ENCODE measurements at places on chromosomes 12 and 14.

DNA sequence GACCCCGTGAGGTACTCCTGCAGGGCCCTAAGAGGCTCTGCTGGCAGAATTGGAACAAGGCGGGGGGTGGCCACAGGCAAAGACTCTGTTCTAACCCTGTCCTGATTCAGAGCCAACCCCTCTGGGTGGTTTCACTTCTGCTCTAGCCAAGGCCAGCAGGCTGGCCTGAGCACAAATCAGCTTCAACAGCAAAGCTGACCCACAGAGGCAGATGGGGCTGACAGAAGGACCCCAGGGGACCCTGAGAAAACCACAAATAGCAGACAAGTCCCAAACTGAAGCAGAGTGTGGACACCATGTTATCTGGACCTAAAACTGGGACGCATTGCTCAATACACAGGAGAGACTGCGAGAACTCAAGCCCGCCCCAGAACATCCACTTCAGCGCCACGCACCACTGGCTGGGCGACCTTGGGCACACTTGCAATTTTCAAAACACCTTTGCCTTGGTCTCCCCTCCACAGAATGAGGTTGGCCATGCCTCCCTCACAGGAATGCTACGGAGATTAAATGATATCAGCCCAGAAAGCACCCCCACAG is 76.4 kb upstream of the DICER1 start:
- DNase-seq: no peak

GRCh38 chr14:64062381-64063115 is 209.7 kb downstream of the SYNE2 start:
- DNase-seq: no peak

DNA sequence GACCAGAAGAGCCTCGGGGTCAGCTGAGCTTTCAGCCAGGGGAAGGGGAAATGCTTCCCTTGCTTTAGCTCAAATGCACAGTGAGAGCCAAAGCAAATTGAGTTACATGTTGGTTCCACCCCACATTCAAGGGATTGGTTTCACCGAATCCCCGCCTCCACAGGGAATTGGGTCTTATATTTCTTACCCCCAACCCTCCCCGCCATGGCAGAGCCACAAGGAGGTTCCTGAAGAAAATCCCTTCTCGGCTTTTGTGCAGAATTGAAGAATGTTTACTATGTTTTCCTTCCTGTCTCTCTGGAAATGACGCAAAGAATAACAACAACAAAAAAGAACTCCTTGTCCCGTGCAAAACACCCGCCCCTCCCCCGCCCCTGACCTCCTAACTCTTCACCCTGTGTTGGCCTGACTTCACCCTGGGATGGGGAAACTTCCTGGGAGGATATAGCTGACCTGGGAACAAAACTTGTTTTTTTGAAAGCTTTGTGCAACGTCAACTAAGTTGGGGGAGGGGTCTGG is 21.9 kb upstream of the CIPC start:
- peak; percentile 60 for DNase-seq

- peak; percentile 99 for DNase-seq
These were observed 43.2 kb downstream of the PLEKHG7 start for GRCh38 chr12:92745856-92746550.

- DNase-seq: no peak
These were observed 19.8 kb downstream of the OR5AU1 start for GRCh38 chr14:21136024-21136423.

Measured in pulmonary artery endothelial cell (primary cell).